ENCODE measurements at places on chromosomes 6 and 20.

DNA sequence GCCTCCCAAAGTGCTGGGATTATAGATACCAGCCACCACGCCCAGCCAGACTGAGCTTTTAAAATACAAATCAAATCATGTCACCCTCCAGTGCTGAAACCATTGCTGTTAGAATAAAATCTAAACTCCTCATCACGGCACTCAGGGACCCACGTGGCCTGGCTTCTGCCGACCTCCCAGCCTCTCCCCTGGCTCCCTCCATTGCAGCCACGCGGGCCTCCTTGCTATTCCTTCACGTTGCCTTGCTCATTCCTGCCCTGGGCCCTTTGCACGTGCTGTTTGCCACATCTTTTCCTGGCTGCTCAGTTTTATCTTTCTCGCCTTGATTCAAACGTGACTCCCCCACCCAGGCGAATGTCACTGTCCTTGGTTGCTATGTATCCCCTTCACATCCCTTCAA lies 244.6 kb downstream of the PREX1 start:
- DNase-seq = no peak

GRCh38 chr6:71033171-71033570 lies 76.3 kb upstream of the B3GAT2 start:
- DNase-seq = no peak

GRCh38 chr6:142339968-142340658 lies 38.3 kb downstream of the ADGRG6 start:
- DNase-seq = no peak

- no peak for DNase-seq
These were observed 27.8 kb downstream of the SNHG17 start for GRCh38 chr20:38407321-38407720.

- no peak for DNase-seq
These were observed 79.7 kb upstream of the FYN start for GRCh38 chr6:111952821-111953540.

DNA sequence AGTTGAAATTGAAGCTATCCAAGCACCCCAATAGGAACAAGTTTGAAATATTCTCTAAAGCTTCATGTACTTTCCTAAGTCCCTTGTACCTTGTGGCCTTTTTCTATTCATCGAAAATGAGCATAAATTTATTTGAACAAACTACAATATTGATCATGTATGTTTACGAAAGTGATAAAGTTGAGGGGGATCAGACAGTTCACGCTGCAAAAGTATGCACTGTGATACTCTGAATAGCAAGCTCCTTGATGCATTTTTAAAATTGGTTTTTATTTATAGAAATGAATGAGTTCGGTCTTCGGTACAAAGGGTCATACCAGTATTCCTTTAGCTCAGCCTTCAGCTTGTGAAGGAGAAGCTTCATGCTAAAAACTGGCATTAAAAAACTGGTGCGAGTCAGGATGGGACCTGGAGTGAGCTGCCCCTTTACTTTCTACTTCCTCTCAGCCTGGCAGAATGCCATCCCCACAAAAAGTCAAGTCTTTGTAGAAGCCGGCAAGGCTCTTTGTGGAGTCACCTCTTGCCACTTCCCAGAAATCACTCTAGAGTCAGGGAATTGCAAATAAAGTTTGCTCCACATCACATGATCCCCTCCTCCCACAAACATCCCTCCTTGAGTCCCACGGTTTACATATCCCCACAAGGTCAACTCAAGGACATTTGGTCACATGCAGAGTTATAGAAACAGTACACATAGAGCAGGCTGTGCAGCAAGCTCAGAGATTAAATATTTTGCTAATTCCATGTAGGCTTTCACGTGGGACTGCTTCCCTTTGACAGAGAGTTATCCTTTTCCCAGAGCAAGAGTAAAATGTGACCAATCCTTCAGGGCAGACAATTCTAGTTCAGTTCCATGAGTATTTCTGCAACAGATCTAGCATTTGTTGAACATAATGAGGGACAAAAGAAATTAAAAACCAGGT lies 34.6 kb upstream of the ADGRF1 start:
- no peak for DNase-seq

DNA sequence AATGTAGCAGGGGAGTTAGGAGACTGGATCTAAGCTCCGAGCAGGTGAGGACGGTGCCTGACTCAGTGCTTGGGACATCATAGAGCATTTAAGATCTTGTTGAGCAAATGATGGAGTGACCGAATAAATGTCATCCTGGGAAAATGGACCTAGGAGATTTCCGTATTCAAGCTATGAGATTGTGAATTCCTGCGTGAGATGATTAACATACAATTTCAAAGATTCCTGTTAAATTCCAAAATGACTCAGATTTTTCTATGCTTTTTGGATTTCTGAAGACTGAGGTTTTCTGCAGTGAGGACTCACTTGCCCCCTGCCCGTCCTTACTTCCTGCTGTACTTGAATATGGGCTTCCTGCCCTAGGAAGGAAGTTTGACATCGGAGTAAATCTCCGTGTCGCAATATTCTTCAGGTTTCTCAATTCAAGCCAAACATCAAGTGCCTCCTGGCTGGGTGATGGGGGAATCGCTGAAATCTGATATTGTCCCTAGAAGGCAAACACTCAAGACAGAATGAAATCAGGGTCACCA lies 5.2 kb downstream of the SYTL3 start:
- DNase-seq = no peak

GRCh38 chr6:14231501-14232280 lies 114.1 kb downstream of the CD83 start:
- DNase-seq = no peak

DNA sequence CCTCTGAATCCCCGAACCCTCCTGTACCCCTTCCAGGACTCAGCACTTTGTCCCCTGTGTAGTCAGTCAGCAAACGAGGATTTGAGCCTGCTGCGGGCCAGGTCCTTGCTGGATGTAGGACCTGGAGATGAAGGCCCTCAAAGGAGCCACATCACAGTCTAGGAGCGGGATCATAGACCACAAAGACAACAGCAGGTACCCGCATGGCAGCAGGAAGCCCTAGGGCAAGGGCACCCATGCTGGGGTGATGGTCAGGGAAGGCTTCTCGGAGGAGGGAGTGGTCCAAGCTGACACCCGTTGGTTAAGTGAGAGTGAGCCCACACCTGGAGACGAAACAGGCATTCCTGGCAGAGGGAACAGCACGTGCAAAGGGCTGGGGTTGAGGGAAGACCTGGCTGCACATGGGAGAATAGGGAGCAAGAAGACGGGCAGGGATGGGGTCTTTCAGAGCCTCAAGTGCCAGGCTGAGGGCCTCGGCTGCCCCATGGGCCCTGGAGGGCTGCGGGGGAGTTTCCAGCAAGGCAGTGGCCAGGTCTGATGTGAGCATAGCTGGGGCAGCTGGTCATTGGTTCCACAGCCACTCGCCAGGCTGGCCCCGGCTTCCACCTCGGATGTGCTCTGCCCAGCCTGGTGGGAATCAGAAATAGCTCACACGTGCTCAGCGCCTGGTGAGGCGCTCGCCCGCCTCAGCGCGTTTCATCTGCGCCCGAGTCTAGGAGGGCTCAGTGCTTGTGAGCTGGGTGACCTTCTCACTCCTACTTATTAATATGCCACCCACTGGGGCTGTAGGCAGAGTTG lies 15.0 kb downstream of the DLGAP4 start:
- no peak for DNase-seq

DNA sequence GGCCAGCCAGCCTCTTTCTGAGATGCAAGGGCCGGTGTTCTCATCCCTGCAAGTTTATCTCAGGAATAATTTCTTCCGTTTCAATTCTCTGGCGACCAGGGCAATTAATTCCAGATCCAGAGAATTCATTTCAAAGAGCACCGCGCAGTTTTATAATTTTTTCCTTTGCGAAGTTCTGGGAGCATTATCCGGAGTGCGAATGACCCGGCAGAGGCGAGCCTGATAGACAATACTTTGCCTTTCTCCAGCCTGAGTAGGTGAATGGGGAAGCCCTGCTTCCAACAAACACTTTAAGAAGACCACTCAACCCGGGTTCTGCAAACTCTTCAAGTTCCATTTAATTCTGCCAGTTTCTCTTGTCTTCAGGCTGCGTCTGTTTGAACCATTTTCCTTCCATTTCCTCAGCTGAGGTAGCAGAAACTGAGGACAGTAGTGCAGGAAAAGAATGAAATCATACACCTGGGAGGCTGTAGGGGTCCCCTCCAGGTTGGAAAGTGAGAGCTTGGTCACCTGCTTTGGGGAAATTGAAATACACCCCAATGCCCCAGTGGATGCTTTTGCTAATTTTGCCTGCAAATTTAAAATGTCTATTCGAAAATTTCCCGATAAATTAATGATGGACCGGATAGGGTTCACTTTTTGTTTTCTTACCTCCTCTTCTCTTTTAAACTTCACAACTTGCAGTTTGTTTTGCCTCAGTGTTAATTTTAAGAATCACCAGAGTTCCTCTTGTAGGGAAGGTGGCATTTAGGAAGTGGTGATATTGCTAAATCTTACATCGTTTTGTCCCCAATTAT lies 1.1 kb downstream of the VGLL2 start:
- DNase-seq = no peak

- no peak for DNase-seq
These were observed 133.9 kb downstream of the HIVEP2 start for GRCh38 chr6:142810952-142811514.

DNA sequence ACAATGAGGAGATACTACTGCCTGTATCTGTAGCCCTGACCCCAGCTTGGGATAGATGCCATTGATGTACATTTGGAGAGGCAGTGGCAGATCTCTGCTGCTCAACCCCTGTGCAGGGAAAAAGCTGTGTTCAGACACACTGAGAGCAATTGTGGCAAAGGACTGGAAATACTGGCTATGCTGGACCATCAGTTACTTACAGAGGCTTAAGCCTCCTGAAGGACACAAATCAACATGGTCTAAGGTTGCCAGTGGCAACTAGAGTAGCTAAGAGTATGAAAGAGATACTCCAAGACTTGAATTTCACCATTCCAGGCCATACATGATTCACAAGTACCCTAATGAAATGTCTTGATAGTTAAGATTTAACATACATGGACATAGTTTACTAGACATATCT lies 32.4 kb upstream of the ENPP4 start:
- DNase-seq = no peak

DNA sequence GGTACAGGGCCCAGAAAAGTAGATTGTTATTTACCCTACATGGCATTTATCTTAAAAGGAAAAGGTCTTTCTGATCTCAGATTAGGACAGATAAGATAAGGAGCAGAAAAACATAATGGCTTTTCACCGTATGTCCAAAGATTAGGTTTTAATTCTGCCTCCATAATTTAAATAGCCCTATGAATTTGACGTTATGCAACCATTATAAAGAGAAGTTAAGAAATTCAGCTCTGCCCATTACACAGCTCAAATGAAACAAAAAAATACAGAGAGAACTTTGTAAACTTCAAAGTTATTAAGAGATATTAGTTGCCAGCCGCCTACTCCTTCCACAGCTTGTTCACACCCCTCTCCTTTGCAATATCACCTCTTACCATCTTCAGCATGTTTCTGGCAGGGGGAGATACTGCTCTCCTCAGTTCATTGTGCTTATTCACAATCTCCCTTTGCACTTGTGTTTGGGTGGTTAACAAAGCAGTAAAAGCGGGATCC lies 8.1 kb downstream of the CRISP3 start:
- no peak for DNase-seq

DNA sequence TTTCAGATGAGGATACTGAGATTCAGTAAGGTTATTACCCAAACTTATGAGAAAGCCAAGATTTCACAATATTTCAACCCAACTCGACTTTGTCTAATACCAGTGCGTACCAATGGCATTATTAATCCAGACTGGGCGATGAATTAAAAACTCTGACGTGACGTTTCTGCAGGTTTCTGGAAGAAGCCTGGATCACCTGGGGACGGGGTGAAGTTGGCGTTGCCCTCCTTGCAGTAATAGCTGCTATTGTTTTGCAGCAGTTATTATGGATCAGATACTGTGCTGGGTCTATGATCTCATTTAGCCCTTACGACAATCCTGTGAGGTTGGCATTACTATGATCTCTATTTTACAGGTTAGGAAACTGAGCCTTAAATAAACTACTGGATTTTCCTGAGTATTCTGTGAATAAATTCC lies 569 bp upstream of the CDC5L start:
- no peak for DNase-seq

DNA sequence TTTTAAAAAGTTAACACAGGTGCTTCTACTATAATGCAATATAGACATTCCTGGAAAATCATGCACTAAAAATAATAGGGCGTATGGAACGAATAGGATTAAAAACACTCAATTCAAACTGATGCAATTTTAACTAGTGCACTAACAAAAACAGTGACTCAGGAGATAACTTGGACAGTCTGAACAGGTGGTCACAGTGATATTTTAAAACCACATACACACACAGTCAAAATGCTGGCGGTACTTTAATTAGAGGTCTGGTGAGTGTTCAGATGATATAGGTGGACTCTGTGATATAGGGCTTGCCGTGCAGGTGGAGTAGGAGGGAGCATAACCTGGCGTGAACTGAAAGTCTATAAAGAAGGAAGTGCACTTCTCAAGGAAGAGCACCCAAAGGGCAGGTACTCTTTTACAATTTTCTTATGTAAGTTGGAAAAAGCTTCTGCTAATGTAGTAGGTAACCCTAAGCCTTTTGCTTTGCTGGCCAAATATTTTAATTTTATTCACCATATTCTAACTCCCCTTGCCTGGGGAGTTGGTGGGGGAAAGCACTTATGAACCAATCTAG lies 41.9 kb upstream of the PLN start:
- no peak for DNase-seq

DNA sequence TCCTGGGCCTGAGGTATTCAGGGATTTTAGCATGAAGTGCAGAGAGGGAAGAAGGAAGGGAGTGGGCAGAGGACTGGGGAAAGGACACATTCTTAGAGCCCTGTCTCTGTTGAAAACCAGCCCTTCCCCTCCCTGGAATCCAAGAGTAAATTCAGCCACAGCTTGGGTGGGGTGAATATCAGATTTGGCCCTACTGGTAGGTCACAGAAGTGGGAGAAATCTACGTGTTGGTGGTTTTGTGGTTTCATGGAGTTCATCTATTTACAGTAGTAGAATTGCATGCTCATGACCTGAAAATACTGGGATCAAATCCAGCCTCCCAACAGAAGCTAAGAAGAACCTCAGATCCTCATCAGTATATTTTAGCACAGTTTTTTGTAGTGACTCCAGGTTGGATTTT lies 404.4 kb downstream of the BMP2 start:
- DNase-seq = no peak

GRCh38 chr20:34363465-34364222 lies 571 bp downstream of the ITCH start:
- DNase-seq = no peak

DNA sequence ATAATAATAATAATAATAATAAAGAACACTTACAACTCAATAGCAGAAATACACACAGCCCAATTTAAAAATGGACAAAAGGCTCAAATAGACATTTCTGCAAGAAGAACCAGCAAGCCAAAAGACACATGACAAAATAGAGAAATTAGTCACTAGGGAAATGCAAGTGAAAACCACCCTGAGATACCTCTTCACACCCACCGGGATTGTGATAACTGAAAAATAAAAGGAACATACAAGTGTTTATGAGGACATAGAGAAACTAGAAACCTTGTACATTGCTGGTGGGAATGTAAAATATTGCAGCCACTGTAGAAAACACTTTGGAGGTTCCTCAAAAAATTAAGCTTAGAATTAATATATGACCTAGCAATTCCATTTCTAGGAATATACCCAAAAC lies 59.2 kb downstream of the ZDHHC14 start:
- no peak for DNase-seq
